ENCODE measurements at places on chromosomes 11 and 22. TPM values are rescaled to one million over a fixed set of nuclear protein-coding genes. Genes with fewer than 3 reads are reported as not detected.

ACRV1 gene
- 0.08 TPM for total RNA-seq

LUZP2 gene
- total RNA-seq: 28.3 TPM

HRAS gene
- 75.7 TPM for total RNA-seq

C11orf42 gene
- total RNA-seq: not detected

SPON1 gene
- total RNA-seq: not detected

Measured in SJCRH30 (cell line).